ENCODE measurements at places on chromosomes 13 and 19. TPM values are rescaled to one million over a fixed set of nuclear protein-coding genes. Genes with fewer than 3 reads are reported as not detected.

Gene CYP2F1
- total RNA-seq = not detected

Gene ISYNA1
- total RNA-seq = 94.9 TPM

Gene ZNF229
- 4.2 TPM for total RNA-seq

DNA sequence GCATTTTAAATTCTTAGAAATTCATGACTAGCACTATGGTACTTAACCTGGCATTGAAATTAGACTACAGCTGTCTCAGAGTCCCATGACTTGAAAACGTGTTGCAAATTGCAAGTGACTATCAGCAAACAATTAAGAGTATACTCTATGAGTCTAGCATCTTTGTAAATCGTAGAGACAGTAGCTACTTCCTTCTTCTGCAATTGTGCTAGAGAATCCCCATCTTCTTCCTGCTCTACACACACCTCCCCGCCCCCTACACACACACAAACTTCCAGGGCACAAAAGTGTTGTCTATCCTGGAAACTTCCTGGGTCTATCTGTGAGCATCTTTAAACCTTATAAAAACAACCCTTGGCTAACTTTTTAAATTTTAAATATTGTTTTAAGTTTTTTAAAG, 35.2 kb upstream of the MIR17HG start:
- no peak overlapping the region for H3K4me3 ChIP-seq
- no peak overlapping the region for H3K27ac ChIP-seq
- H3K36me3 ChIP-seq = no peaks in the 10 kb centered on the region
- no peaks in the 10 kb centered on the region for H3K27me3 ChIP-seq
- H3K4me1 ChIP-seq = peaks cover 8% of the 10 kb centered on the region
- DNase-seq = no peak

DNA sequence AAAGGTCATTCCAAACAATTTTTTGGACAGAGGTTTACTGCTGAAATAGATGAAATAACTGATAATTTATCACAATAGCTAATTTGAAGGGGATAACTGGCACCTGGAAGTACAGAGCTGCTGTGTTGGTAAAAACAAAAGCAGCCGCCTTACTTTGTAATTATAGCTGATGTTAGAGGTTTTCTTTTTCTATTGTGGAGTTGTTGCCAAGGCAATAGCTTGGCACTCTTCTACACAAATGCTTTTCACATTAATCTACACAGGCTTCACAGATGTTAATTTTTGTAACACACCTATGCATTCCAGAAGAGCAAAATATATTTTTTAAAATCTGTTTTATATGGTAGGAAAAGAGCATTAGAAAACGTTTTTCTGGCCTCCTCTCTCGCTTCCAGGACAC, 56.9 kb downstream of the LACC1 start:
- H3K36me3 ChIP-seq = no peaks in the 10 kb centered on the region
- peaks cover 8% of the 10 kb centered on the region for H3K27me3 ChIP-seq
- H3K4me3 ChIP-seq = no peak overlapping the region
- no peak overlapping the region for H3K27ac ChIP-seq
- DNase-seq = no peak
- no peaks in the 10 kb centered on the region for H3K4me1 ChIP-seq

- H3K4me3 ChIP-seq = no peak overlapping the region
- H3K27me3 ChIP-seq = no peaks in the 10 kb centered on the region
- peaks cover 39% of the 10 kb centered on the region for H3K36me3 ChIP-seq
Measured at GRCh38 chr19:43534816-43535761, 2.1 kb downstream of the ZNF575 start.

GRCh38 chr13:23686948-23687347, 116.7 kb downstream of the TNFRSF19 start:
- DNase-seq = no peak
- H3K4me1 ChIP-seq = peaks cover under 1% of the 10 kb centered on the region
- H3K27me3 ChIP-seq = no peaks in the 10 kb centered on the region
- no peak overlapping the region for H3K4me3 ChIP-seq
- no peak overlapping the region for H3K27ac ChIP-seq

DNA sequence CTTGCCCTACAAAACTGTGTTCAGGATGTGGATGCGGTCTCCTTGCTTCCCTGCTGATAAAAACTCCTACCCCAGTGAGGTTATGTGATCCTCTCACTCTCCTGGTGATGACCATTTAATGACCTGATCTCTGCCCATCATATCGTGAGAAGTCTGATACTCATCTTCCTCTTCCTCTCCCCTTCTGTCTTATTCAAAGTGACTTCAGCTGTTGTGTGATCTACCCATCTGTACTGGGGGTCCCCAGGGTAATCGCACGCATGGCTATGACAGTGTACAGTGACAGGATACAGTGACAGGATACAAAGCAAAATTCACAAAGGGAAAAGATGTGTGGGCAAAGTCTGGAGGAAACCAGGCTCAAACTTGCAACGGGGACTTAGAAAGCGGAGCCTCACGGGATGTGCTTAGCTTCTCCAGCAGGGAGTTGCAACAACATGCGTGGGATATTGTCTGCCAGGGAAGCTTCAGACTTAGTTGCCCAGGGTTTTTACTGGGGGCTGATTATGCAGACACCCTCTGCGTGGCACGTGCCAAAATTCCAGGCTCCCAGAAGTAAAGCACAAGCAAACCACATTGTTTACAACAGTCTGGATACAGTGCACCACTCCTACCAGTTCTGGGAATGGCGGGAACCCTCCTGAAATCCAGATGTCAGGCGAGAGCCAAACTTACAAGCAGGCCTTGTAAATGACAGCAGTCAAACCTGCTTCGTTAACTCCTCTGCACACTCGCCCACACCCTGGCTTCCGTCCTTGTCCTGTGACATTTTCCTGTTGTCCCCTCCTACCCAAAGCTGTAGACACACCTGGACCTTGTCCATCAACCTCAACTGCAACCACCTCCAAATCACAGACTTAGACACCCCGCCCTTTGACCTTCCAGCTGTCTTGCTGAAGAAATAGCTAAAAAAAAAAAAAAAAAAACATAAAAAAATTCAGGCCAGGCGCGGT, 18.0 kb upstream of the GARRE1 start:
- no peaks in the 10 kb centered on the region for H3K27me3 ChIP-seq
- H3K27ac ChIP-seq = no peak overlapping the region
- H3K4me1 ChIP-seq = peaks cover 26% of the 10 kb centered on the region
- DNase-seq = no peak

DNA sequence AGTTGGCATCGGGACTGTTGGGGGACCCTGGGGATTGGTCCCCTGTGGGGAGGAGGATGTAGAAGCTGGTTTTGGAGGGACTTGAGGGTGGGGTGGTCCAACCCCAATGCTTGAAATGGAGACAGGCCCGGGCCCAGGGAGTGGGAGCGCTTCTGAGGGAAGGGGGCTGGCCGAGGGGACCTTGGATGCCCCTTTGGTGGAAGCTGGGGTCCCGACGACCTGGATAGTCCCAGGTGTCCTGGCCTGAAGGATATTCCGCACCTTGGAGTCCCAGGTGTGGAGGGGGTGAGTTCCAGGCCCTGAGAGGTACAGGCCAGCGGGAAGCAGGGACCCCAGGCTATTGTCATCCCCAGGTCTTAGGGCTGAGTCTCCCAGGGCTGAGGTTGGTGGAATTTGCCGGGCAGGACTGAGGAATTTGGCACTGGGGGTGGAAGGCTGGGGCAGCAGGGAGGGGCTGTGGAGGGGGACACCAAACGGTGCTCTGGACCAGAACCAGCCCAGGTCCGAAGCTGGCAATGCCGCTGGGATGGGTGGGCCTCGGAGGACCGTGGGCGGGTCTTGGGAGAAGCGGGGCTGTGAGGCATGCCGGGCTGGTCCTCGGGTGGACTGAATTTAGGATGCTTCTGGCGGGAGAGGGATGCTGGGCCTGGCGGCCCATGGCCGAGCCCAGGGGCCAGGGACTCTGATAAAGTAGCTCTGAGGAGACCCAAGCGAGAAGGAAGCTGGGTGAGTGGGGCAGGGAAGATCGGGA, 1.8 kb downstream of the HDGFL2 start:
- no peaks in the 10 kb centered on the region for H3K4me1 ChIP-seq
- DNase-seq = no peak
- H3K27me3 ChIP-seq = no peaks in the 10 kb centered on the region
- H3K27ac ChIP-seq = no peak overlapping the region
- no peak overlapping the region for H3K4me3 ChIP-seq

- H3K27me3 ChIP-seq = no peaks in the 10 kb centered on the region
- no peaks in the 10 kb centered on the region for H3K36me3 ChIP-seq
- DNase-seq = no peak
- no peak overlapping the region for H3K27ac ChIP-seq
- no peaks in the 10 kb centered on the region for H3K4me1 ChIP-seq
Measured at GRCh38 chr13:54799621-54800226, 1771.1 kb downstream of the OLFM4 start.

DNA sequence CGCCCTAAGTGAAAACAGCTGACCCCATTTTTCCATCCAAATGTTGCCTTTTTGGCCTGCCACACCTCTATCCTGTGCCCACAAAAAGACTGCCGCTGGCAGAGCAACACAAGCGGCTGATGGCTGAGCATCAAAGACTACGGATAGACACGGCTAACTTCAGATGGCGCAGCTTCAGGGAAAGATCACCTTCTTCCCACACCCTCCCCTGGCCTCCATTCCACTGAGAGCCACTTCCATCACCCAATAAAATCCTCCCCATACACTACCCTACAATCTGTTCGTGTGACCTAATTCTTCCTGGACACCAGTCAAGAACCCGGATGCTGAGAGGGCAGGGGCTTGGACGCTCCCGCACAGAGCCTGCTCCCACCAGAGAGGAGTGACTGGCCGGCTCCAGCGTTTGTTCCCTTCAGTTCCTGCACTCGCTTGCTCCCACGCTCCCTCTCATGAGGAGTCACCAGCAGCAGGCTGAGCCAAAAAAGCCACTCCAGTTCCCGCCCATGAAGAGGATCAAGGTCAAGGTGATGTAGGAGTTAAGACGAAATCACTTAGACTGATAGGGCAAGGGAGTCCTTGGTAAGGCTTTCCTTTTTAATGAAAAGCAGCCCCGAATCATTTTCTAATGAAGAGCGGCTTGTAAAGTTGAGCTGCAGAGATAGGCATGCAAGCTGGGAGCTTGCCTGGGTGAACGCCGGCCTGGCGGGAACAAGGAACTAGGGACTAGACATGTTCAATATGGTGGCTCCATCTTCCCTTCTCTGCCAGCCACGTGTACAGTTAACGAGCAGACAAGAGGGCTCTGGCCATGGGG, 35.7 kb downstream of the TSKS start:
- no peak overlapping the region for H3K4me3 ChIP-seq

- H3K4me1 ChIP-seq = no peaks in the 10 kb centered on the region
- no peaks in the 10 kb centered on the region for H3K27me3 ChIP-seq
- H3K36me3 ChIP-seq = no peaks in the 10 kb centered on the region
- H3K27ac ChIP-seq = no peak overlapping the region
- DNase-seq = no peak
Measured at GRCh38 chr13:53638040-53638439, 609.4 kb downstream of the OLFM4 start.

DNA sequence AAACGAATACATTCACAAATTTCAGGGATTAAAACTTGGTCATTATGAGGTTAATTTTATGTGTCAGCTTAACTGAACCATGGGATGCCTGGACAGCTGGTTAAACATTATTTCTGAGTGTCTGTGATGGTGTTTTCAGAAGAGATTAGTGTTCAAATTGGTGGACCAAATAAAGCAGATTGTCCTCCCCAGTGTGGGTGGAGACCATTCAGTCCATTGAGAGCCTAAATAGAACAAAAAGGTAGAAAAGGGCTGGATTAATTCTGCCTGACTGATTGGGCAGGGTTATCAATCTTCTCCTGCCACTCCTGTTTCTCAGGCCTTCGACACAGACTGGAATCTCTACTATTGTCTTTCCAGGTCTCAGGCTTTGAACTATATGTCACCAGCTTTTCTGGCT, 203.8 kb upstream of the SLITRK6 start:
- no peaks in the 10 kb centered on the region for H3K4me1 ChIP-seq
- H3K27ac ChIP-seq = no peak overlapping the region
- no peaks in the 10 kb centered on the region for H3K27me3 ChIP-seq
- H3K36me3 ChIP-seq = no peaks in the 10 kb centered on the region
- DNase-seq = no peak
- no peak overlapping the region for H3K4me3 ChIP-seq

GRCh38 chr13:76717092-76717491, 169.1 kb downstream of the KCTD12 start:
- no peak overlapping the region for H3K27ac ChIP-seq
- H3K4me3 ChIP-seq = no peak overlapping the region
- H3K4me1 ChIP-seq = no peaks in the 10 kb centered on the region
- no peaks in the 10 kb centered on the region for H3K36me3 ChIP-seq
- DNase-seq = no peak
- H3K27me3 ChIP-seq = no peaks in the 10 kb centered on the region

DNA sequence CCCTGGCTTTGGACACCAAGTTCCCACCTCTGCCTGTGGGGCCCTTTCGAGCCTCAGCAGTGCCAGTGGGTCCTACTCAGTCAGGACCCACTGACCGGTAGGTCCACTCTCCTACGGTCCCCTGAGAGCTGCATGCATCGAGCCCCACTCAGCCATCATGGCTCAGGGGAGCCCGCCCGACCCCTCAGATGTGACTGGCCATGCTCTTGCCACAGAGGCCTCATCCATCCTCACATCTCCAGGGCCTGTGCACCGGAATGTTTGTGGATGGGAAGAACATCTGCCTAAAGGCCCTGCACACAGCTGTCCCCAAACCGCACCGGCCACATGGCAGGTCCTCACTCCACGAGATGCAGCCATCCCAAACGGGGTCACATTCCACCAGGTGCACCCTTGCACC, 52.6 kb upstream of the C13orf46 start:
- no peaks in the 10 kb centered on the region for H3K27me3 ChIP-seq

- no peak for DNase-seq
- no peak overlapping the region for H3K27ac ChIP-seq
- peaks cover 96% of the 10 kb centered on the region for H3K27me3 ChIP-seq
- no peak overlapping the region for H3K4me3 ChIP-seq
- H3K4me1 ChIP-seq = no peaks in the 10 kb centered on the region
Measured at GRCh38 chr19:41714598-41714997, 6.2 kb downstream of the CEACAM5 start.

- no peaks in the 10 kb centered on the region for H3K4me1 ChIP-seq
- no peaks in the 10 kb centered on the region for H3K27me3 ChIP-seq
- no peak overlapping the region for H3K27ac ChIP-seq
- H3K36me3 ChIP-seq = no peaks in the 10 kb centered on the region
Measured at GRCh38 chr13:82962397-82962796, 919.9 kb downstream of the SLITRK1 start.

DNA sequence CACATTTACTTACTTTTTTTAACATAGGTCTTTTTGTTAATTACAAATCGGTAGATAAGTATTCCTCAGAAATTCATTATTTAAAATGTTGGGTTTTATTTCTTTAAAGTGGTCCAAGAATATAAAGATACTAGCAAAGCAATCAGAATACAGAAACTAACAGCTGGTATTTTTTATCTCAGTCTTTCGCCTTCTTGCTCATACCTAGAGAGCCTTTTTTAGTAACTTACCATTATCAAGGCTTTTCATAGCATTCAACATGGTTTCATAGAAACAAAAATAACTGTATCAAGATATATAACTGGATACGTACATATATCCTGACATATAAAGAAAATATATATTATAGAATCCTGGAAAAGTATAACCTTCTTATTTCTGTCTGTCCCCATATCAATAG, 227.8 kb upstream of the MIR17HG start:
- no peaks in the 10 kb centered on the region for H3K27me3 ChIP-seq
- no peaks in the 10 kb centered on the region for H3K36me3 ChIP-seq
- no peak for DNase-seq
- no peak overlapping the region for H3K4me3 ChIP-seq

- H3K27ac ChIP-seq = no peak overlapping the region
- no peaks in the 10 kb centered on the region for H3K4me1 ChIP-seq
- no peaks in the 10 kb centered on the region for H3K36me3 ChIP-seq
- no peak overlapping the region for H3K4me3 ChIP-seq
- no peak for DNase-seq
- peaks cover 20% of the 10 kb centered on the region for H3K27me3 ChIP-seq
Measured at GRCh38 chr13:33081666-33082065, 65.4 kb downstream of the KL start.

GRCh38 chr19:7104747-7105447, 35.4 kb downstream of the ZNF557 start:
- no peak overlapping the region for H3K4me3 ChIP-seq
- H3K27me3 ChIP-seq = peaks cover 13% of the 10 kb centered on the region
- no peak for DNase-seq
